ENCODE measurements at places on chromosomes 11 and 22.
A peak's percentile ranks its signal among the peaks of the same experiment; 100 is the strongest.

DNA sequence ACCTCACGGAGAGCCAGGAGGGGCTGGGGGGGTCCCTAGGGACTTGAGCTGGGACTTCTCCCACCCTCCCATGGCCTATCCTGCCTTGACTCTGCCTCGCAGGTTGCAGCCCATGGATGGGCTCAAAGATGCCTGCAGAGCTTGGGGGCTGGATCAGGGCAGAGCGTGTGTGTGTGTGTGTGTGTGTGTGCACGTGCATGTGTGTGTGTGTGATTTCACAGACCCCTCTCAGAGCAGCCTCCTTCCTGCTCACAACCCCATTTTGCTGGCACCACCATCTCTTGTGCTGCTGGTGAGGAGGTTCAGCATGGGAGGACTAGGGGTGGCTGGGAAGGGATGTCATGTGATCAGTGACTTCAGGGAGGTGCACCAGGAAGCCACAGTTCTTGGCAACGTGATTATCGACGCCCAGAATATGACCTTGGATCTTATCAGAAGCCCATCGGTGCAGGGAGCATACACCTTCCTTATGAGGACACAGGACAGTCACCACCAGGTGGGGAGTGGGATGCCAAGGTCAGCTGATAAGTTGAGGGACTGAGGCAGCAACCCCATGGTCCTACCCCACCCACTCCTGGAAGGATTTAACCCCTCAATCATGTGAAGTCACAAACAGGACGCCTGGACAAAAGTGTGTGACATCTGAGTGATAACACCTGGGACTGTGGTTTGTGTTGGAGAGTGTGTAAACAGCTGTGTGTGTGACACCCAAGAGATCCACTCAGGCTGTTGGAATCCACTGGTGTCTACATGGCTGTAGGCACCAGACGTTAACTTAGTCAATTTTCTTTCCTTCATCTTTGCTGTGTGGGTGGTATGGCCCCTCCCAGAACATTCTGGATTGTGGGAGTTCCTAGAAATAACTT lies 1.8 kb upstream of the NAALADL1 start:
- no peak for DNase-seq

DNA sequence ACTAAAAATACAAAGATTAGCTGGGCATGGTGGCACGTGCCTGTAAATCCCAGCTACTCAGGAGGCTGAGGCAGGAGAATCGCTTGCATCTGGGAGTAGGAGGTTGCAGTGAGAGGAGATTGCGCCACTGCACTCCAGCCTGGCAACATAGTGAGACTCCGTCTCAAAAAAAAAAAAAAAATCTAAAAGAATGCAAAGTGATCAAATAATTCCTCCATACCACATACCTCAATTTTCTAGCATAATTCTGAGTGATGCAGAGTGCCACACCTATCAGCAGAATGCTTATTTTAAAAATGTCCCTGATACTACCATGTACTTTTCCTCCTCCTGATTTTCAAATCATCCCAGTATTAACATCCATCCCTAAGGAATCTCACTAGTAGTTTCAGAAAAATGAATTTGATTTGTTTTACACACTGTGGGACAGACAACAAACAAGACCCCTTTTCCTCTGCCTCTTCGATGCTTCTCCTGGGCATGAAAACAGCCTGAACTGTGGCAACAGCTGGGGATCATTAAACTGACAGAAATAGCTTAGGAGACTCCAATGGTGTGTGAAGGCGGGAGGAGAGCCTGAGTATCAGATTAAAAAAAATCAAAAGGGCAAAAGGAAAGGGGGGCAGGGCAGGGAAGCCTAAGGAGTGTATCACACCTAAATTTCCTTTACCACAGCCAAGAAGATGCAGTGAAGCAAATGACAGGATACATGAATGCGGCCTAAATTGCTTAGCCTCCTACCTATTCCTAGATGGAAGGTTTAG lies 114.7 kb downstream of the SGSM3 start:
- DNase-seq, result no peak

DNA sequence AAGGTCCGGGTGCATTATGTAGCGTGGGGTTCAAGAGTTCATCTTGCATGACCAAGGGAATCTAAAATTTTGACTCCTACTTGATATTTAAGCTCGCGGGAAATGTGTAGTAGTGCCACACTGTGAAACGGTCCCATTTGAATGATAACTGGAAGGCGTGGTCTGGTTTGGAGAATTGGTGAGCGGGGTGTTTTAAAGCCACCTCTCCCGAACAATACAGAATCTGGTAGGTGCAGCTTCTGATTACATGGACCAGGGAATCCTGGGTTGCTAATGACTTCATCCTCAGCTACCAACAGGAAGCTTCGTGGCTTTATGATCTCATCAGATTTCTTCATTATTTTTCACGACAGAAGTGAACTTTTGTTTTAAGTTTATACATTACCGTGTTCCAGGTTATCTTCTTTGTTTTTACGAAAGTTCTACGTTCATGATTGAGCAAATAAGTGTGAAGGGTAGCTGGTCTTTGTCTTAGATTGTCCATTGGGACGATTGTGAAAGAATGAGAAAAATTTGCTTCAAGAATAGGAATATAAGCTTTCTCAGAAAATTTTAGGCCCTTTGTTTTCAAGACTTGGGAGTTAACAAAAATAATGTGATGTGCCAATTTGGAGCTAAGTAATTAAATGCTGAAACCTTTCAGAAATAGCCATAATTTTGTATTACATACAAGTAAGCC lies 1.7 kb downstream of the QSER1 start:
- peak; percentile 92 for DNase-seq

GRCh38 chr11:104191124-104191523 lies 27.2 kb upstream of the PDGFD start:
- DNase-seq, result no peak

GRCh38 chr11:71537537-71537936 lies 288 bp upstream of the KRTAP5-8 start:
- peak; percentile 37 for DNase-seq

- peak; percentile 39 for DNase-seq
Observed at GRCh38 chr11:102476812-102477211, 24.2 kb upstream of the TMEM123 start.

- DNase-seq, result peak; percentile 35
Observed at GRCh38 chr11:110251836-110252235, 44.6 kb downstream of the RDX start.

- peak; percentile 33 for DNase-seq
Observed at GRCh38 chr11:76391021-76391420, 9.9 kb downstream of the GVQW3 start.

GRCh38 chr11:132987936-132988335 lies 544.4 kb downstream of the OPCML start:
- DNase-seq, result no peak

GRCh38 chr11:2934611-2935239 lies 5.5 kb upstream of the PHLDA2 start:
- no peak for DNase-seq

DNA sequence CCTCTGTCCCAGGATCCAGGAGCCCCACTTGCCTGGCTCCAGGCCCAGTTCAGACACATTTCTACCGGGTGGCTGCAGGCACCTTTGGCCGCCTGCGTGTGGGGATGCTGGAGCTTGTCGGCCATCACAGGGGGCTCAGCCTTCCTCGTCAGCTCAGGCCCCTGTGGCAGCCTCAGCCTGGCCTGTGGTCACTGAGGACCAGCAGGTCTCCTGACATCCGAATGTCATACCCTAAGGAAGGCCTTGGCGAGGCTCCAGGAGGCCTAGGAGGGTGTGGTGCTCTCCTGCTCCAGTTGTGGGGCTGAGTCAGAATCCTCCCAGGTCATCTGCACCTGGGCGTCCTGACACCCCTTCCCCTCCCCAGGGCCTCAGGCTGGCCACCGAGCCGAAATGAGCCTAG lies 14.9 kb upstream of the SOX10 start:
- no peak for DNase-seq

GRCh38 chr11:91731051-91731450 lies 493.6 kb upstream of the FAT3 start:
- DNase-seq, result no peak

- no peak for DNase-seq
Observed at GRCh38 chr22:32665676-32666075, 135.8 kb upstream of the TIMP3 start.

DNA sequence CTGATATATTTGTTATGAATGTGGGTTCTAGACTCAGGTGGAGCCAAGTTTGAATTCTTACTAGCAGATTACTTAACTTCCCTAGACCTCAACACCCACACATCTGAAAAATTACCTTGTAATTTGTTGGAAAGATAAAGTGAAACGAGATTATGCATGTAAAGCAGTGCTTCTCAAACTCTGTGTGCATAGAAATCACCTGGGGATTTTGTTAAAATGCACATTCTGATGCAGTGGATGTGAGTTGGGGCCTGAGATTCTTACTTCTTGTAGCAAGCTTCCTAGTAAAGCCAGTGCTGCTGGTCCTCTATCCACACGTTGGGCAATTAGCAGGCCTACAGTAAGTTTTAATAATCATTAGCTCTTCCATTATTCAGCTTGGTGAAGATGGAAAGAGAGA lies 15.1 kb upstream of the CEP295 start:
- DNase-seq, result no peak

DNA sequence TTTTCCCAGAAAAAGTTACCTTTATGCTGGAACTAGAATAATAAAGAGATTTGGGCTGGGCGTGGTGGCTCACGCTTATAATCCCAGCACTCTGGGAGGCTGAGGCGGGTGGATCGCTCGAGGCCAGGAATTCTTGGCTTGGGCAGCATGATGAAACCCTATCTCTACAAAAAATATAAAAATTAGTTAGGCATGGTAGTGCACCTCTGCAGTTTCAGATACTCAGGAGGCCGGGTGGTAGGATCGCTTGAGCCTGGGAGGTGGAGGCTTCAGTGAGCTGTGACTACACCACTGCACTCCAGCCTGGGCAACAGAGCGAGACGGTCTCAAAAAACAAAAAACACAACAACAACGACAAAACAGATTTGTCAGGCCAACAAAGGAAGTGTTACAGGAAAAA lies 119.3 kb upstream of the OR9Q1 start:
- no peak for DNase-seq

- no peak for DNase-seq
Observed at GRCh38 chr22:29801153-29801552, 34.0 kb downstream of the UQCR10 start.

- DNase-seq, result no peak
Observed at GRCh38 chr11:57425565-57426438, 1.1 kb downstream of the SLC43A3 start.

DNA sequence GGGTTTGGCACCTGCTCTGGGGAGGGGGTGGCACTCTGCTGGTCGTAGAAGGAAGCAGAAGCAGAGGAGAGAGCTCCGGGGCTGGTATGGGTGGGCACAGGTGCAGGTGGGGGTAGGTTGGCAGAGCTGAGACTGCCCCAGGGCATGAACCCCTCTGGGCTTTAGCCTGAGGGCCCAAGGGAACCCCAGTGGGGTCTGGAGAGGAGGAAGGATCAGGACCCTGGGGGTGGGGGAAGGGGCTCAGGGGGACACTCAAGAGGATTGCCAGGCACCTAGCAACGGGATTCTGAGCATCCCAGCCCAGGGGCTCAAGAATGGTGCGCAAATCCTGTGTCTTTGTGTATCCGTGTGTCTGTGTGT lies 6.3 kb downstream of the ALDH3B2 start:
- DNase-seq, result no peak

DNA sequence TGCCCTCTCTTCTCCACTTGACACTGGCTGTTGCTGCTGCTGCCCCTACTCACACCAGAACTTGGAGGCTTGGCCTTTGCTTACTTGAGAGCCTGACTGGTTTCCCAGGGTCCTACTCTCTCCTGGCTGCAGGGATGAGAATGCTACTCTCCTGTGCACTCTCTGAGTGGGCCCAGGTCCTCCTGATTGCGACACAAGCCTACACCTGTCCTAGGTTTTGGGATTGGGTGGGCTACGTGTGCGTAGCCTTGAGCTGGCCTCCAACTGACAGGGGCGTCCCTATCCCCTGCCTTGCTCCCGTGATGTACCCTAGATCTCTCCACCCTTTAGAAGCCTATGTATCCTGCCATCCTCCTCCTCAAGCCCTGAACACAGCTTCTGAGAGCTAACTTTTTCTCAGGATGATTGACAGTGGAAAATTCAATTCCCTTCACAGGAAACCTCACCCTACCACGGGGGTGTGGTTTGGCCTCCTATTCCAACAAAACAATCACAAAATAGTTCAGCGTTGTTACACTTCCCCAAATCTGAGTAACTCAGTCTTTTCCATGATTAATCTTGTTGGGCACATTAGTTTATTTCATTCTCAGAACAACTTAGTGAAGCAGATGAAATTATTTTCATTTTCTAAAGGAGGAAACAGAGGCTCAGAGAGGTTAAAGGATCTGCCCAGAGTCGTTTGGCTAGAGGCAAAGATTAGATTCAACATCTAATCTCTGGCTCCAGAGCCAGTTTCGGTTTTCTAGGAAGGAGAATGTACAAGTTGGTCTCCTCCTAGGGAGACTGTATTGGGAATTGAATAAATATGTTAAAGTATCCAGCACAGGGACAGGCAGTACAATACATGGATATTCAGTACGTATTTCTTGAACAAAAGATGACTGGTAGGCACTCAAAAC lies 17.6 kb upstream of the AMOTL1 start:
- DNase-seq, result no peak

GRCh38 chr22:37240240-37240940 lies 3.7 kb downstream of the RAC2 start:
- DNase-seq, result no peak

DNA sequence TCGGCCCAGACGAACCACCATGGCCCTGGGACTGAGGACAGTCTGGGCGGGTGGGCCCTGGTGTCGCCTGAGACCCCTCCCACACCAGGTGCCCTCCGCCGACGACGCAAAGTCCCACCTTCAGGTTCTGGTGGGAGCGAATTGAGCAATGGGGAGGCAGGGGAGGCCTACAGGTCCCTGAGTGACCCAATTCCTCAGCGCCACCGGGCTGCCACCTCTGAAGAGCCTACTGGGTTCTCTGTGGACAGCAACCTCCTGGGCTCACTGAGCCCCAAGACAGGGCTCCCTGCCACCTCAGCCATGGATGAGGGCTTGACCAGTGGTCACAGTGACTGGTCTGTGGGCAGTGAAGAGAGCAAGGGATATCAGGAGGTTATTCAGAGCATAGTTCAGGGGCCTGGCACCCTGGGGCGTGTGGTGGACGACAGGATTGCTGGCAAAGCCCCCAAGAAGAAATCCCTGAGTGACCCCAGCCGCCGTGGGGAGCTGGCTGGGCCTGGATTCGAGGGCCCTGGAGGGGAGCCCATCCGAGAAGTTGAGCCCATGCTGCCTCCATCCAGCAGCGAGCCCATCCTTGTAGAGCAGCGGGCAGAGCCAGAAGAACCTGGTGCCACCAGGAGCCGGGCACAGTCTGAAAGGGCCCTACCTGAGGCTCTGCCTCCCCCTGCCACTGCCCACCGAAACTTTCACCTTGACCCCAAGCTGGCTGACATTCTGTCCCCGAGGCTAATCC lies 2.8 kb downstream of the ARHGEF17 start:
- DNase-seq, result no peak

GRCh38 chr22:43201486-43202219 lies 14.7 kb upstream of the TTLL12 start:
- no peak for DNase-seq

- DNase-seq, result no peak
Observed at GRCh38 chr11:20452585-20452984, 65.1 kb downstream of the PRMT3 start.

DNA sequence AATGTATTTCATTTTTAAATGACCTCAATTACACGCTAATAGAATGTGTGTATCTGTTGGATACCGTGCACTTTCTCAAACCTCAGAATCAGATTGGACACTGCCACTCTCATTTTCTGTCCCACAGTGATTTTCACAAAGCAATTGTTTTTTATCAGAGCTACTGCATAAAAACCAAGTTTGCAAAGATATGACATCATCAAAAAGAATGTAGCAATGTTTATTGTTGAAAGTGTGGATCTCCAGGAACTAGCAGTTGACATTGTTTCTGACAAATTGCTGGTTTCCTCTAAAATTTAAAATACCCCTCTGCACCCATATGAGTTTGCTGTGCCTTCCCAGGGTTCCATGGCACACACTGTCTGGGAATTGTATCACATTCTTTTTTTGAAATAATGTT lies 362.7 kb upstream of the DDI1 start:
- DNase-seq, result no peak

GRCh38 chr22:17748555-17749353 lies 25.5 kb downstream of the BID start:
- no peak for DNase-seq

Measured in NCI-H345 (cell line).